ENCODE measurements at places on chromosomes 7 and 10.
A peak's percentile ranks its signal among the peaks of the same experiment; 100 is the strongest.

DNA sequence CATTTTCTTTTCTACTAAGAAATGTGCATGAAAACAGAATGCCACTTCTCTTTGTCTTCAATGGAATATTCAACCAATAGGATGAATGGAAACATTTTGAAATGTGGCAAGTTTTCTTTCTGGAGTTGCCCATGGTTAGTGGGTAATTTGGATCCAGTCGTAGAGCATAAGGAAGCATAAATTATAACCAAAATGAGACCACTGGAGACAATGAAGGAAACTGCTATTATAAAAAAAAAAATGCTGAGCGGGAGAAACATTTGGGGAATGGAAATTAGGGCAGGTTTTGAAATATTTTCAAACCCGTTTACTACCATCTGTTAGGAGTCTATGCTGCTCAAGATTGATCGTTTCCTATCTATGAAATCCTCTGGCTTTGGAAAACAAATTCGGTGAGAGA lies 182.9 kb upstream of the PRKCQ start:
- no peak for DNase-seq

DNA sequence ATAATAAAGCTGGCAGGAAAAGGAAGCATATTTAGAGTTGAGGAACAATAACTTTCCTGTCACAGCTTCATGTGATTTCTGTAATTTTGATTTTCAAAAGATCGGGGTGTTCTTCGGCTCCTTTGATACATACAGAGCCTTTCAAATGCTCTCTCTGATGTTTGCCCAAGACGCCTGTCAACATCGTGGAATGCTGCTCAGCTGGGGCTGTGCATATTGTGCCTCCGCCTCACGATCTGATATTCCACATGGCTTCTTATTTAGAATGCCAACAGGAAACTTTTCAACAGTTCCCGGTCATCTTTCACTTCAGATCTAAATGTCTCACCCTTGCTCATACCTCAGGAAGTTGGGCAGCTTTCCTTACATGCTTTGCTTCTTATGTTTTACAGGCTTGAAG lies 7.3 kb downstream of the NPY start:
- no peak for DNase-seq

DNA sequence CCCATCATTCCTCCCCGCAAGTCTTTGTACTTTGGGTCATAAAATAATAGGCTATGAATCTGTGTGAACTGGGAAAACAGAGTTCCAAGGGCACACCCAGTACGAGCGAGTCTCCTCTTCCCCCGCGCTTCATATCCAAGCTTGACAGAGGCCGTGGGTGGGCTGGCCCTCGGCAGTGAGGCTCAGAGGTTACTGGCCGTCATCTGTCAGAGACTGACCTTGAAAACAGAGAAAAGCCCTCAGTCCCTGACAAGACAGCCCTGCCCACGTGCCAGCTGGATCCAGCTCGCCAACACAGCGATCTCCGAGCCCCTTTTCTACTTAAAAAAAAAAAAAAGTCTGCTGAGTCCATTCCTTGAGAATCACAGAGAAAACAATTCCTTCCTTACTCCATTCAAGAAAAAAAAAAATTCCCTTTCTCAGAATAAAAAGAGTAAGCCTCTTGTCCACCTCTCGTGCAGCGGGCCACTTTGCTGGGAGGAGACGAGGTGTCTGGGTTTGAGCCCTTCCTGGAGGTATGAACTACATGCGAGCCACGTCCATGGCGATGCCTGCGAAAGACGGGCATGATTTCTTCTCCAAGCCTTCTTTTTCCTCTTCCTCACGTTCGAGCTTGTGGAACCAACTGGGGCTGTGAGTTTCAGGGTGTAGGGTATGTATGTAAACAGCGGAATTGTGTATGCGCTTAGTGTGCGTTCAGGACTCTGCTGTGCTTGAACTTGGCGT lies 744 bp upstream of the BICC1 start:
- no peak for DNase-seq

- no peak for DNase-seq
Observed at GRCh38 chr10:87550741-87551140, 46.0 kb downstream of the MINPP1 start.

DNA sequence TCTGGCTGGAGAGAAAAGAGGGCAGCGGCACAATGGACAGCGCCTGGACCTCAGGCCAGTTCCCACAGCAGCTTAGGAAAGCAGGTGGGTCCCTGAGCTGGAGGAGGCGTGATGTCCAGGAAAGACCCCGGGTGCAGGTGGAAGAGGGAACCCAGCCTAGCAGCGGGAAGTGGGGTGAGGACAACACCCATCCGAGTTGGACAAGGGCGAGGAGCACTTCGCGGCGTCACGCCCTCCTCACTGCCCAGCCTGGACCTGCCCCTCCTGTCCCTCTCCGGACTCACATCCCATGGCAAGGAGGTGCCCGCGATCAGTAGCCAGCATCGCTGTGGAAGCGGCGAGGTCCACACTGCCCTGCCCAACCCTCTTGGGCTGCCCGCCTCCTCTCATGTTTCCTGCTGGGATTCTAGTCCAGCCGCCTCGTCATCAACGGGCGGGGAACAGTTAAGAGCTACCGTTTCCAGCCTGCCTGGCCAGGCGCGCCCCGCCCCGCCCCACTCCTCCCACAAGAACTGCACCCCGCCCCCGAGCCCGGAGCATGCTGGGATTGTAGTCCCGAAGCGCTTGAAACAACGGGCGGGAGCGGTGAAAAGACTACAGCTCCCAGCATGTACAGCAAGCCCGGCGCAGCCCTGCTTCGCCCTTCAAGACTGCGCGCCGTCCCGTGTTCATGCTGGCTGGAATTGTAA lies 930.6 kb upstream of the ZNF722 start:
- DNase-seq, result no peak

GRCh38 chr10:86041116-86041515 lies 325.5 kb downstream of the GRID1 start:
- no peak for DNase-seq

- no peak for DNase-seq
Observed at GRCh38 chr10:79063071-79063491, 5.7 kb upstream of the ZMIZ1 start.

GRCh38 chr7:105399043-105399725 lies 10.5 kb upstream of the SRPK2 start:
- no peak for DNase-seq

DNA sequence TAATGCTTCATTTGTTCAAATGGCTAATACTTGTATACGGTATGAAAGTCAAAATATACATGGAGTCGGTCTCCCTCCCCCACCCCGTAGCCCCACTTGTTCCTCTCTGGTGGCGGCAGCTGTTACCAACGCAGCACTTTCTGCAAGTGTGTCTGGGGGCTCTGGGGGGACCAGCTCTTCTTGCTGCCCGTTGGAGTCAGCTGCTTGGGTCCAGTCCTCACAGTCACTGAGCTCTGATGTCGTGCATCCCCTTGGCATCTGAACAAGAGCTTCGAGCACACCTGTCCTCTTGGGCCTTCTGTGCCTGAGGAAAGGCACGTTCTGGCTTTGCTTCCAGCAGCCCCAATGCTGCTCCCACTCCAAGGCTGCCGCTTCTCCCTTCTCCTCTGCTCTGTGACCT lies 493.1 kb downstream of the PLXNA4 start:
- no peak for DNase-seq

- no peak for DNase-seq
Observed at GRCh38 chr7:15963206-15963605, 276.7 kb upstream of the MEOX2 start.

- DNase-seq, result no peak
Observed at GRCh38 chr7:149498811-149499210, 1.2 kb upstream of the ZNF746 start.

GRCh38 chr10:119231654-119232053 lies 24.3 kb downstream of the GRK5 start:
- no peak for DNase-seq

DNA sequence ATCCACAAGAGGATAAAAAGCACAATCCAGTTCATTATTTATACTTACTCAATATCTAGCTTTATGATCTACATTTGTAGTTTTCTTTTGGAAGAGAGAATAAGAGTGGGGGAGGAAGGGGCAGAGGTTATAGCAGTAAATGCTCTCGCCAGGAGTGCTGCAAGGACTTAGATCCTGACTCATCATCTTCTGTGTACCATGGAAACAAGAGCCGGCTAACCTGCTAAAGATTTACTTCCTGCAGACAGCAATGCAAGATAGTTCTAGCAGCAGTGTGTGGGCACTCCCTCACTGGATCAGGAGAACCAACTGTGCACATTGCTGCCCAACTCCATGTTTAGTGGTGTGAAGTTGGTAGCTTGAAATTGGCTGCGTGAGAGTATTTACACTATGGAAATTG lies 47.7 kb upstream of the TRIL start:
- no peak for DNase-seq

DNA sequence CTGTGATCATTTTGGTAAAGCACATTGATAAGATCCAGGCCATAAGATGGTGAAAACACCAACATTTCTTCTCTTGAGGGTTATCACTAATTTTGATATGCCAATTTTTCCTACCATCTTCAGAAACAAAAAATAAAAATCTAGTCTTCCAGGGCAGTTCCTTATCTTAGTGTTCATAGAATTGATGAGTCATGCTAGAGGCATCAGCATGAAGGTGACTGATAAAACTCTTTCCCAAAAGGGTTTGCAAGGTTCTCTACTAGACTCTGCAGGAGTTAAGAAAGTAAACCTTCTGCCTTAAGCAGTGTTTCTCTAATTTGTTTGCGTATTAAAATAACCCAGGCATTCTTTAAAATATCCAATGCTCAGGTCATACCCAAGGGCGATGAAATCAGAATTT lies 483.1 kb upstream of the CNTNAP2 start:
- no peak for DNase-seq

GRCh38 chr10:71713135-71714030 lies 6.2 kb downstream of the C10orf105 start:
- DNase-seq, result peak; percentile 27

- DNase-seq, result no peak
Observed at GRCh38 chr7:4733936-4734528, 41.4 kb upstream of the AP5Z1 start.

- no peak for DNase-seq
Observed at GRCh38 chr7:7959979-7960670, 8.5 kb upstream of the GLCCI1 start.

DNA sequence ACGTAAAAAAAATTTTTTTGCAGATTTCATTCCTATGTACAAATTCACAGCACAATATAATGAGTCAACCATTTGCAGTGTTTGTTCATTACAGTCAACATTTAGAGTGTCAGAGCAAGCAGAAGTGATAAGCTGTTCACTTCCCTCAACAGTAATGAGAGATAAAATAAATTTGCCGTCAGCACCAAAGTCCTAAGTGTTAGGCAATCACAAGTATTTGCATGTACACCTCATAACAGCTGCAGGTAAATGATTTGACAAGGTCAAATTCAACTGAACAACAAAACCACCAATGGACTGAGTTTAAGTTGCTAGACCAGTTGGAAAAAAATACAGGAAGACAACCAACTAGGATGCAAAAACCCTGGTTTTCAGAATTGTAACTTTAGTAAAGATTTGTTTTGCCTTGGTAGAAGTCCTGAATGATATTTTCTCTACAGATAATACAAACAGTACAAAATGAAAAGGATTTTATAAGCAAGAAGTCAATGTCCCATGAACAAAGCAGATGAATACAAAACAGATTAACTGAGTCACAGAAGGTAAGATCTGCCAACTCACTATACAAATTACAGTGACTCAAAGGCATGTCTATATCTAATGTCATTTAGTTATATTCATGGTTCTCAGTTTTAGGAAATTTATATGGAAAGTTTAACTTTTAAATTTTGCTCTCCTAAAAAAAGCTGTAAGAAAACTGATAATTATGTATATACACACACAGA lies 10.4 kb downstream of the RAPGEF5 start:
- no peak for DNase-seq

DNA sequence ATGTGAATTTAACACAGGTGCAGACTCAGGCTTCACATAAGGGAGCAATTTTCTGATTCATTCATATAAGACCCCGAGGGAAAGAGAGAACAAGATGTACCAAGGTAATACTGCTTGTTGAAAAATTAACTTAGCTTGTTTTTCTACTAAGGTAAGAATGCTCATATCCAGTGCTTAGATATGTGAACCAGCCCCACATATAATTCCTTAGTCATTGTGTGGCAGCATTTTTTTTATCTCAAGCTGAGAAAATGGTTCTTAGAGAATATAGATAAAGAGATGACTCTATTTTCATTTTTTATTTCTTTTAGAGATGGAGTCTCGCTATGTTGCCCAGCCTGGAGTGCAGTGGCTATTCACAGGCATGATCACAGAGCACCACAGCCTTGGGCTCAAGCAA lies 121.8 kb upstream of the SEM1 start:
- no peak for DNase-seq

GRCh38 chr10:14815681-14816080 lies 22.2 kb downstream of the CDNF start:
- DNase-seq, result no peak

- DNase-seq, result no peak
Observed at GRCh38 chr10:51291961-51292360, 217.7 kb downstream of the PRKG1 start.

- DNase-seq, result no peak
Observed at GRCh38 chr10:97222326-97222961, 36.7 kb upstream of the SLIT1 start.

DNA sequence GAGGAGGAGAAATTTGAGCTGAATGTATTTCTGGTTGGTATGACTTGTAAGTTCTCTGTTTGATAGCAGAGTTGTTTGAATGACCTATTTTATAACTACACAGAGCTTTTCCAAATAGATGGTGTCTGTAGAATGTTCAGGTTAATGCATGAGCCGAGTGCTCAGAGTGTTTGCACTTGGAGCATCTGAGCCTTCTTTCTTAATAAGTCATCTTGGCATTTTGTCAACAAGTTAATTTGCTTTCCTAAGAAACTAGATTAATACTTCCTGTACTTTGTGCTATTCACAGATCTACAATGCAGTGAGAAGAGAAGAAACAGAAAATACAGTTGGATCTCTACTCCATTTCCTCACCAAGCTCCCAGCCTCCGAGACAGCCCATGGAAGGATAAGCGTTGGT lies 138.2 kb downstream of the PLCE1 start:
- DNase-seq, result no peak

GRCh38 chr7:106071356-106071998 lies 40.6 kb downstream of the SYPL1 start:
- peak; percentile 7 for DNase-seq

- DNase-seq, result peak; percentile 19
Observed at GRCh38 chr7:107725138-107725740, 18.7 kb upstream of the CBLL1 start.

- DNase-seq, result no peak
Observed at GRCh38 chr10:122459561-122460273, 1.6 kb upstream of the HTRA1 start.

- no peak for DNase-seq
Observed at GRCh38 chr10:73887294-73888039, 13.1 kb upstream of the CAMK2G start.

DNA sequence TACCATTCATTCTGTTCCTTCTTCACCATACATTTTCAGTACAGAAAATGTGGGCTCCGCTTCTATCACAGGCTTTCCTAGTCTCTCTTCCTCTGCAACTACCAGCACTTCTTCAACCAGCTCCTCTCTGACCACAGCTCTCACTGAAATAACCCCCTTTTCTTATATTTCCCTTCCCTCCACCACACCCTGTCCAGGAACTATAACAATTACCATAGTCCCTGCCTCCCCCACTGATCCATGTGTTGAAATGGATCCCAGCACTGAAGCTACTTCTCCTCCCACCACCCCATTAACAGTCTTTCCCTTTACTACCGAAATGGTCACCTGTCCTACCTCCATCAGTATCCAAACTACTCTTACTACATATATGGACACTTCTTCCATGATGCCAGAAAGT lies 9.5 kb upstream of the MUC12 start:
- DNase-seq, result no peak

GRCh38 chr7:32948202-32948601 lies 9.0 kb upstream of the FKBP9 start:
- no peak for DNase-seq

Measured in CD8-positive, alpha-beta memory T cell (primary cell).